Fibroblast of upper back skin (primary cell): ENCODE measurements at places on chromosomes 6 and 20.

DNA sequence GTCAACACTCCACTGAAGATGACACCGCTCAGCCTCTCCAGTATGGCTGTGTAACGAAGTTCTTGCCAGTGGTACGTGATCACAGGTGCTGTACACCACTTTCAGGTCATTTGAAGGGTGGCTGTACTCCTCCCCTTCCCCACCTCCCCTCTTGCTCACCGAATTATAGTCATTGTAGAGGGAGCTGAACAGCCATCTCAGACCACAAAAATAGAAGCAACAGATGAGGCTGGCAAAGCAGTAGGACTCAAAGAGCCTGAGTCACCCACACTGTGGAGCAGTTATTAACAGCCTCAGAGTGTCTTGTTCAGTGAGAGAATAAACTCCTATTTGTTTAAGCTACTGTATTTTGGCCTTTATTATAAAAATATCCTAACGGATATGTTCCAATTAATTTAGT, 192.5 kb upstream of the MCHR2 start:
- peak; percentile 60 for DNase-seq

DNA sequence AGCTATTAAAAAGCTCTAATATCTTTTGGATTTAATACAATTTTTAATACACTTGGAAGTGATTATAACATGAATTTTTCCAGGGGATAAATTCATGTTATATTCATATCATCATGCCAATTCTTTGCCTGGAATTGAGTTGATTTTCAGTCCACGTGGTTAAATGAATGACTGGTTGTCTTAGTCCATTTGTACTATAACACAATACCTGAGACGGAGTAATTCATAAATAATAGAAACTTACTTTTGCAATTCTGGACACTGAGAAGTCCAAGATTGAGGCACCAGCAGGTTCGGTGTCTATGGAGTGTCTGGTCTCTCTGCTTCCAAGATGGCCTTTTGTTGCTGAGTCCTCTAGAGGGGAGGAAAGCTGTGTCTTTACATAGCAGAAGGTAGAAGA, 66.2 kb upstream of the TRDN start:
- DNase-seq: no peak

GRCh38 chr6:161890832-161891297, 617.0 kb upstream of the AGPAT4 start:
- no peak for DNase-seq

DNA sequence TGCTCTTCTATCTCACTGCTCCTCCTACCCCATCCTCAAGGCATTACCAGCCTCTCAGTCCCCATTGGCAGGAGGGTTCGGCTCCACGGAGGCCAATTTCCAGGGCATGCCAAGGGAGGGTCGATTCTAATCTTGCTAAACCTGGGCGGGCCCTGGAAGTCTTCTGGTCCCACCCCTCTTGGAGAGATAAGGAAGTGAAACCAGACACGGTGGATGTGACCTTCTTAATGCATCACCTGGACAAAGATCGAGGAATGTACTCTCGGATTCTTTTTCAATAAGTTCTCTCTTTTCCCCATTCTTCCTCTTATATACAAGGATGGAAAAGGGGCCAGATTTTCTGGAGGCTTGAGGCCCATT, 112.2 kb upstream of the ARMC2 start:
- DNase-seq: no peak

- no peak for DNase-seq
Observed at GRCh38 chr20:54524849-54525248, 49.5 kb downstream of the DOK5 start.

DNA sequence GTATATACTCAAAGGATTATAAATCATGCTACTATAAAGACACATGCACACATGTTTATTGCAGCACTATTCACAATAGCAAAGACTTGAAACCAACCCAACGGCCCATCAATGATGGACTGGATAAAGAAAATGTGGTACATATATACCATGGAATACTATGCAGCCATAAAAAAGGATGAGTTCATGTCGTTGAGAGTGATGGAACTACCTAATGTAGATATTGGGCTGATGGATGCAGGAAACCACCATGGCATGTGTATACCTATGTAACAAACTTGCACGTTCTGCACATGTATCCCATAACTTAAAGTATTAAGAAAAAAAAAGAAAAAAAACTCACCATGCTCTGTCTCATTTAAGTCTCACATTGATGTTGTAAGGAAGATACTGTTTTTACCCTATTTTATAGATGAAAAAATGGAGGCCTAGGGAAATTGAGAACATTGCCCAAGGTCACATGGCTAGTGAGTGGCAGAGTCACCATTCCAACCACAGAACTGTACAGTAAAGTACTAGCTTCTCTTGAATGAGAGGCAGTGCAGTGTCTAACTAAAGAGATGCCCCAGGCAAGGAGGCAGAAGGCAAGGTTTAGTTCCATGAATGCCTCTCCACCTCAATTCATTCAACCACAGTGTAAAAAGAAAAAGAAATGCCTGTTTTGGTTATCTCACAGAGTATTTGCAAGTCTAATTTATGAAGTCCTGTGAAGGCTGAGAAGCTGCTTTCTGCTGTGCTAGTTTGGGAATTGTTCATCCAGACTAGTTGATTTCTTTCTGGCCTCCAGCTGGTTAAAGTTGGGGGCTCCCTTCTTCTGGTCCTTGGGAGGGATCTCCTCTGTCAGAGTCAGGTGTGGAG, 68.2 kb downstream of the FIG4 start:
- DNase-seq: no peak

GRCh38 chr6:22965889-22966288, 396.5 kb downstream of the HDGFL1 start:
- no peak for DNase-seq

DNA sequence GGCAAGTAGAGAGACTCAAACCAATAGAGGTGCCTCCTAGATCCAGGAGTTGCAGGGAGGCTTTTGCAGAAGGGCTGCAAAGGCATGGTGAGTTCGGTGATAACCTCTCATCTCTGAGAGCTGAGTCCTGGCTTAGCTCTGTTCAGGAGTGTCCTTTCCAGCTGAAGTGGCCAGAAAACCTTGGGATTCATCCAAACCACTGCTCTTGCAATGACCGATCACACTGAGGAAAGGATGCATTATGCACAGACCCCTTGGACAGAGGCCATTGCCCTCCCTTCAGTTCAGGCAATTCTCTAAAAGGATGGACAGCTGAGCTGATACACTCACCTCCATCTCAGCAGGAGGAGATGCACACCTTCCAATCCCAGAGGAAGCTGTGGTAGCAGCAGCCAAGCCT, 158.8 kb upstream of the ENPP5 start:
- DNase-seq: peak; percentile 74

DNA sequence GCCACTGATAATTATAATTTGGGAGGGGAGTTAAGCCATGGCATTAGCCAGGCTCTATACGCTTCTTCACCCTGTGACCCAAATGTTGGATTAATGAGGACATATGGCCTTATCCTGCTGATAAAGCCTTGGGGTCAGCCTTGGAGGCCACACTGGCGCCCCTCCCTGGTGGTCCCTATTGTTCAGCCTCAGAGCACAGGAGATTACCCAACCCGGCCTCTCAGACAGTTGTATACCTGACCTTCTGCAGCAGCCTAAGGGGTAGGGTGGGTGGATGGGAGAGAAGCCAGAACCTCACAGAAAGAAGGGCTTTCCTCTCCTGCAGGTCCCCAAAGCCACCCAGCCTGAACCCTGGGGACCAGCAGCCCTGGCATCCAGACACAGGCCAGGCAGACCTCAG, 76.8 kb downstream of the LINC00237 start:
- no peak for DNase-seq

DNA sequence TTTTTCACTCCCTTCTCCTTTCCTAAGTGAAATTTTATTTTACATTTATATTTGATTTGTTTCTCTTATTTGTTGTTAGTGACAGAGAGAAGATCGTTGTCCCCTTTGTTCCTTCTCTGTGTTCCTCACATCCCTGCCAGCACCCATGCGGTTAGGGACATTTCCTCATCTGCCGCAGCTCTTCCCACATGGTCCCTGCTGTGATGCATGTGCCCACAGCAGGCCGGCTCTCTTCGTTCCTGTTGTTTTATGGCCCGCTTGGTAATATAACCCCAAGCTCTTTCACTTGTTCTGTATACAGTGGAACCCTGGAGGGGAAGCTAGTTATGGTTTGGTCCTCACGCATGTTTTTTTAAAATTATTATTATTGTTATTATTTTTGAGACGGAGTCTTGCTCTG, 23.6 kb downstream of the DTD1 start:
- DNase-seq: no peak

DNA sequence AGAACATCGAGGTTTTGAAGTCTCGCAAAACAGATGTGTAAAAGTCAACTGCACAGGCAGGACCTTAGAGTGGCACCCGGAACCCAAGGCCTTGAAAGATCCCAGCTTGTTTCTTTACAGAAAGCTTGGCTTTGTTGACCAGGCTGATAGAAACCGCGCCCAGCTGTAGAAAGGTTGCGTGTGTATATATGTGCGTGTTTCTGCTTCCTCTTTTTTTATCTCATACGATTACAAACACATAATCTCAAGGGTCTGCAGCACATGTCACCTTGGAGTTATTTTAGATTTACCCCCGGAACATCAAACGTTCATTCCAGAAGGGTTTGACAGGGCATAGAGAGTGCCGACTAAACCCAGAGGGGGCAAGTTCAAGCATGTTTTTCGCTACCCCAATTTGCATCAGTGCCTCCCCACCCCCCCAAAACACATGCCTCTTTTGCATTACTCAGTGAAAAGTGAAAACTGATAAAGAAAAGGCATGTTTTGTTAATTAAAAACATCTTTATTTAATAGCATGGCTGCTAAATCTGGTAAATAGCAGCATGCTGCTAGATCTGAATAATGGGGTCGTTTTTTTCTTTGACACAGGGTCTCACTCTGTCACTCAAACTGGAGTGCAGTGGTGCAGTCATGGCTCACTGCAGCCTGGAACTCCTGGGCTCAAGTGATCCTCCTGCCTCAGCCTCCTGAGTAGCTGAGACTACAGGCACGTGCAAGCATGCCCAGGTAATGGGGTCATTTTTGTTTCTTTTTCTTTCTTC, 33.2 kb upstream of the NCOA3 start:
- no peak for DNase-seq

DNA sequence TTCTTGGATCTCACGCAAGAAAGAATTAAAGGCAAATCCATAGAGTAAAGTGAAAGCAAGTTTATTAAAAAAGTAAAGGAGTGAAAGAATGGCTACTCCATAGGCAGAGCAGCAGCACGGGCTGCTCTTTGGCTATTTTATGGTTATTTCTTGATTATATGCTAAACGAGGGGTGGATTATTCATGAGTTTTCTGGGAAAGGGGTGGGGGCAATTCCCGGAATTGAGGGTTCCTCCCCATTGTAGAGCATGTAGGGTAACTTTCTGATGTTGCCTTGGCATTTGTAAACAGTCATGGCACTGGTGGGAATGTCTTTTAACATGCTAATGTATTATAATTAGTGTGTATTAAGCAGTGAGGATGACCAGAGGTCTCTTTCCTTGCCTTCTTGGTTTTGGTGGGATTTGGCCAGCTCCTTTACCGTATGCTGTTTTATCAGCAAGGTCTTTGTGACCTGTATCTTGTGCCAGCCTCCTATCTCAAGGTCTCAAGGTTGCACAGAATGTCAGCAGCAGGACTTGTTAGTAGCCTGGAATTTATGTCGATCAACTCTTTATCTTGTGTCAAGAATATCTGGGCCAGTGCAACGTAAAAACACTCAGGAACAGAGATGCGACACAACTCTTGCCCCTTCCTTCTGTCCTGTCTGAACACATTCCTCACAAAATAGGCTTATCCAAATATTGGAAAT, 931.4 kb downstream of the QKI start:
- no peak for DNase-seq
